CD4-positive, alpha-beta T cell treated with Interleukin-2 at 100 ng/mL for 4 hours (primary cell): ENCODE measurements at places on chromosomes 6 and 20.

DNA sequence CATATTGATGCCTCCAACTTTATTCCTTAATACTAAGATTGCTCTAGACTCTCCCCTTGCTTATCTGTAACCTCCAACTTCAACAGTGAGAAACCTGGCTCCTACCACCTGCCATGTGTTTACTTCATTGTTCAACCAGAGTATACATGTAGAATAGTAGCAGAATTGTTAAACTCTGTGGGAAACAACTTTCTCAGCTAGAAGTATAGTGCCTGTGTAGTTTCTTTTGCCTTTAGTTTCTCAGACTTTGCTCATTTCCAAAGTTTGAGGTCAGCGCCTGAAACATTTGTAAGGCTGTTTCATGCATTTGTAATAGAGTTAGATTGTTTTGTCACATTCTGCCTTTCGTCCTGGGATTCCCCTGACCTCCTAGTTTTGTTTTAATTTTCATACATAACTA lies 34.9 kb upstream of the HECA start:
- no peak for DNase-seq

- no peak for DNase-seq
These were observed 610.6 kb downstream of the HDGFL1 start for GRCh38 chr6:23179994-23180393.

DNA sequence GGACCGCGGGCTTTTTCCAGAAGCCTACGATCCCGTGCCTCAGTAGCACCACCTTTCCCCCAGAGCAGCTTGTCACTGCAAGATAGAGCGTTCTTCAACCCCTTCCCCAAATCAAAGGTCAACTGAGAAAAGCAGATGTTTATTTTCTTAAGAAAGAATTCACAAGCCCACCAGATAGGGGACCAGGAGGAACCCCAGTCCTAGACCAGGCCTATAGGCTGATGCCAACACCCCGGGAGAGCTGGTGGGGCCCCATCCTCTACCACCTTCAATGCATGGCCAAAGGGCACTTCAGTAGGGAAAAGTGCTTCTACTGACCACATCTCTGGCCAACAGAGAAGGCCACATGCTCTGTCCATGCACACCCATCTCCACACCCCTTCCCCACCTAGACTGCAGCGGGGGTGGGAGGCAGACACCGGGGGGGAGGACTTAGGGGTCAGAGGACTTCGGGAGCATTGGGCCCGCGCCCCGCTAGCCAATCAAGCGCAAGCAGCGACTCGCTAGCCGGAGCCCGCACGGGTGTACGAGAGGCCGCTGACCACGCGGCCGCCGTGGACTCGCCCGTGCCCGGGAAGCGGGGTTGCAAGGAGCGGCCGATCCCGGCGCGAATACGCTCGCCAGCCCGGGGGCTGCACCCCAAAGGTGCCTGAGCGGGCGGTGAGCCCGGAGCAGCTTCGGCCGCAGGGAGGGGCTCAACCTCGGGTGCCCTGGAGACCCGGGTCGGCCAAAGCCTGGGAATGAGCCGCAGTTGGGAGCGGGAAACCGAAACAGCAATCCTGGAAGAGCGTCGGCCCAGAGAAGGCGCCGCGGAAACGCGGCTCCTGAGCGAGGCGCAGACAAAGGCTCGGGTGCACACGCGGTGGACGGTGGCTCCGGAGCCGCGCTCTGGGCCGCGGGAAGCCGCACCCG lies 2.8 kb downstream of the PDE10A start:
- no peak for DNase-seq

DNA sequence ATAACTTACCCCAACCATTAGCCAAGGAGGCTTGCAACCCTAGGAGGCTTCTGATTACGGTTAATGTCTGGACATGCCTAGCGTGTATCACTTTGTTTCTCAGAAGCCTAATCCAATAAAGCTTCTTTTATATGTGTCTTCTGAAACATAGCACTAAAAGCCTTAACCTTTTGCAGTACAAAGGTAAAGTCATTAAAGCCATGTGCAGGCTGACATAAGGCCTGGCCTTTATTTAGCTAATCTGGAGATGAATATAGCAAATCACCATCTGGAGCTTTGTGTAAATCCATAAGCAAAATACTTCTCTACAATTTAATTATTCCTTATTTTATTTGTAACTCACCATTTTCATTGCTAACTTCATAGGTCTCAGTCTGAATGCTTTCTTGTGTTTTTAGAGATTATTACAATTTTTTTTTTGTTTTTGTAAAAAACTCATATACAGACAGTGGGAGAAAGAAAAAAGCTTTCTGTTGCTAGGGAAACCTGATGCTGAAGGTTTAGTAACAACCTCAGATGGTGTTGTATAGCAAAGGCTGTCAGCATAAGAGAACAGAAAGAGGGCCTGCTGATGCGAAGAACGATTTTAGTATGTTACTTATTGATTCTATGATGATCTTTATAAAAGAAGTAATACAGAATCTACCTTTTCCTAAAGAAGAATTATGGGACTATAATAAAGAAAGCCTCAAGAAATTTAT lies at the start of gene EYS:
TSS of gene EYS (minus strand) at position 101 of the 701 bp plus-strand sequence. CDS start 211,816 bp downstream, outside the sequence.
- no peak for DNase-seq

DNA sequence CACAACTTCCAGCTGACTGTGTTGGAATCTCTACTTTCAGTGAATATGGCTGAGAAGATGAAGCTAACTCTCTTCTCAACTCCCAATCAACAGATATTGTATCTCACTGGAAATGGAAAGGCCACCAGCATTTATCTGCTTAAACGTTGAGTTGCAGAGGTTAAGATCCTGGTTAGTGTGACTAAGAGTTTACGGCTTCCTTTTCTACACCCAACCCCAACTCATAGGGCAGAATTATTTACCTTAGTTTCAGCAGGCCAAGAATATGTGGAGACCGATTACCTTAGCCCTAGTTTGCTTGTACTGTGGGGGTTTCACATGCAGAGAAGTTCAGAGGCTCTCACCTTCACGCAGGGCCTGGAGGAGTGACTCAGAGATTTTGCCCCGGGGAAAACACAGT lies 1026.6 kb downstream of the EYS start:
- no peak for DNase-seq

DNA sequence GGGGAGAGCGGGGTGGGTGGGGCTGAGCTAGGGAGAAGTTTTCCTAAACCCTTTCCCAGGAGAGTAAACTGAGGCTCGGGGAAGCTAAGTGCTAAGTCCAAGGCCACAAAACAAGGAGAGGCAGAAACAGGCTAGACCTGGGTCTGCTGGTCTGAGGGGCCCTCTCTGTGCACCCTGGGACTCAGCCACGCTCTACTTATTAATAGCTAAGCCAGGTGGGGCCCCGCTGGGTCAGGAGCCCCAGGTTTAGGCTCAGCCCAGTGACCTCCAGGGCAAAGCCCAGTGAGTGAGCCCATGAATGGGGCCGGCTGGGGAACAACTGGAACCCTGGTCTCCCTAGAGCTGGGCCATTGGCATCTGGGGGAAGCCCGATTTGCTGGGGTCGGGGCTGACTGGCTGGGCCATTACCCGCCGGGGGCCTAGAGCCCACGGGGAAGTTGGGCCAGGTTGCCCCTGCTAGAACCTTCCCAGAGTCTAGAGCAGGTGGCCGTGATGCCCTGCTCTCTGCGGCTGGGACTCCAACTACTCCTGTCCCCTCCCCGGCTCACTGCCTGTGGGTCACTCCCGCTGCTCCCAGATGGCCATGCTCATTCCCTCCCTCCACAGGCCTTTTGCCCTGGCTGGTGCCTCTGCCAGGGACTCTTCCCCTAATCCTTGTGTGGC lies 24.1 kb upstream of the NOL4L start:
- no peak for DNase-seq

- no peak for DNase-seq
These were observed 8.7 kb upstream of the FANCE start for GRCh38 chr6:35443341-35444030.

- no peak for DNase-seq
These were observed 89.8 kb downstream of the ARHGAP18 start for GRCh38 chr6:129620234-129620610.

GRCh38 chr6:68975064-68975463 lies 340.0 kb downstream of the ADGRB3 start:
- DNase-seq, result no peak

DNA sequence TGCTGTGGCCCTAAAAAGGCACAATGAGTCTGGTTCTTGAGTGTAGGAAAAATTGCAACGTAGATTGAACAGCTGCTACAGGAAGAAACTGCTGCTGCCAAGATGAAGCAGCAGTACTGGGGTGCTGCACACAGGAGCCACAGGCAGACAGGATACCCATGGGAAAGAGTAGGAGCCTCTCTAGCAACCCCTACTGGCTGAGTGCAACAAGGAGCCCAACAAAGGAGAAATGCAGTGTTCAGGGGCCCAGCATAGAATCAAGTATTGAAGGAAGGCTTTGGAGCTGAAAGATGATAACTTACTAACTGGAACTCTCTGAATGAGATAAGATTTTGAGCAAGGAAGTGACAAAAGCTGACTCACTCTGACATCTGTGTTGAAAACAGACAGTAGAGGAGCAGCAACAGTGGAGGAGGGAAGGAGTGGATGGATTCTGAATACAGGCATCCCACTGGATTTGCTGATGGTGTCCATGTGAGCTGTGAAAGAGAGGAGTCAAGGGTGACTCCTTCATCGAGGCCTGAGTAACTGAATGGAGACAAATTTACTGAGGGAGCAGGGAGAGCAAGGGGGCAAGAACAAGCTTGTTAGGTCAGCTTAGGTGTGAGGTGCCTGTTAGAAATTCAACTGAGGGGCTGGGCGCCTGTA lies 534.7 kb upstream of the JARID2 start:
- peak; percentile 39 for DNase-seq

DNA sequence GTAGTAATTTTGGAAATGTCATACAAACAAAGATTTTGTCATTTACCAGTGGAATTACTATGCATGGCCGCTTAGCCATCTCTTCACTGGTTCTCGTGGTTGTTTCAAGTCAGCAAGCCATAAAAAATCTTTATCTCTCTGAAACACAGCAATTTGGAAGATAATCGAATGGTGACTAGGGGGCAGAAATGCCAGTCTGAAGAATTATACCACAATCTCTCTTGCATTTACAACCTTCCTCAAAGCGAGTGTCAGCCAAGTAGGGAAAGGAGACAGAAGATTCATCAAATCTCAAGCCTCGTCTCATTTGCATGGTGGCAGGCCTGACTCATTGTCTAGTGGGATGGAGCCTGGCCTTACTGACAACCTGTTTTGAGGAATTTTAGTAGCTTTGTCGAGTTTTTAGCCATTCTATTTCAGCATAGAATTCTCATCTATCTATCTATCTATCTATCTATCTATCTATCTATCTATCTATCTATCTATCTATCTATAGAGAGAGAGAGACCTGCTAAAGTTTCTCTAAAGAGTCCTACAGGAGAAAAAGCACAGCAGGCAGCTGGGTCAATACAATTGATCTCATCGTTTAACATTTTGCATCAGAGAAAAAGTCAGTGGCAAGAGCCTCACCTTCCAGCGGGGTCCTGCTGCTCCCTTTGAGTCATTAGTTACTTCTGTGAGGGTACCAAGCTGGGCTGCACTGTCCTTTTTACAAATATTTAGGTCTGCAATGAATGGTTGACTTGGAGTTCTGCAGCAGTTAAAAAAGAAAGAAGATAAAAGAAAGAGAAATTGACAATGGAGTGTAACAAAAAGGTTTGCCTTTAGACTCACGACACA lies 572.8 kb downstream of the TFAP2A start:
- no peak for DNase-seq

- DNase-seq, result peak; percentile 11
These were observed at the start of gene ANKRD60 for GRCh38 chr20:58228484-58229197. Gene ANKRD60 (minus strand): TSS chr20:58228653. CDS start chr20:58228653, 0 bp downstream.

- no peak for DNase-seq
These were observed 289.6 kb downstream of the PREX1 start for GRCh38 chr20:48538058-48538825.

- DNase-seq, result peak; percentile 65
These were observed 74.4 kb upstream of the FOXC1 start for GRCh38 chr6:1535295-1535694.

GRCh38 chr20:37686762-37687477 lies 6.9 kb upstream of the CTNNBL1 start:
- DNase-seq, result no peak

- peak; percentile 77 for DNase-seq
These were observed 7.6 kb upstream of the TAAR9 start for GRCh38 chr6:132530293-132530974.

GRCh38 chr6:167526465-167527368 lies 201.8 kb downstream of the TTLL2 start:
- DNase-seq, result no peak

- no peak for DNase-seq
These were observed 36.1 kb downstream of the KIF16B start for GRCh38 chr20:16537025-16537665.

GRCh38 chr20:61204206-61204605 lies 47.9 kb upstream of the CDH4 start:
- DNase-seq, result no peak

- no peak for DNase-seq
These were observed 723.2 kb downstream of the EPM2A start for GRCh38 chr6:145012039-145012662.

- no peak for DNase-seq
These were observed 80.3 kb upstream of the HMGCLL1 start for GRCh38 chr6:55659304-55659703.

DNA sequence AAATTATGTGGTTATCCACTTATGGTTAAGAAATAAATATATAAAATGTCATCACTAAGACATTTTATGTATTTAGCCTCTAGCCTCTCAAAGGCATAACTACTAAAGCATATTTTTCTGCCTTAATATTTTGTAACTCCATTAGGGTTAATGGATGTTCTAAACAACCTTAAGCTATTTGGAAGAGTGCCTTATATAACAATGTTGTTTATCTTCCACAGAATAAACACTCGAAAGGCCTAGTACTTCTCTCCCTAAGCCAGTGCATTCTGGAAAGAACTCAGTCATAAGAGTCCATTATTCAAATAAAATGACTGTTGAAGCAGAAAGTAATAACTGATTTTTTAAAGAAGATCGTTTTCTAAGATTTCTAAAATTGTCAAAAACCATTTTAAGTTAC lies 15.0 kb upstream of the PRIM2 start:
- DNase-seq, result no peak

DNA sequence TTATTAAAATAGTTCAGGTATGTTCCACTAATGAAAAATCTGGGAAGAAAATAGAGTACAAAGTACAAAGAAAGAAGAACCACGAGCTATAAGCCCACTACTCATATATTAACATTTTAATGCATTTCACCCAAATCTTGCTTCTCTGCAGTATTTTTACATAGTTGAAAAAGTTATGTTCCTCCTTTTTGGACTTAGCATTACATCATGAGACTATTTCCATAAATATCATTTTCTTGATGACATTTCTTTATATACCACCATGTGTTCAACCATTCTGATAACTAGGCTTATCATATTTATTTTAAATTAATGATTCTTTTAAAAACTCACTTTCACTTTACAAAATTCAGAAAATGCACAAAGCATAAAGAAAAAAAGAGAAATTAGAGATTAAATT lies 3.0 kb downstream of the IPCEF1 start:
- no peak for DNase-seq

DNA sequence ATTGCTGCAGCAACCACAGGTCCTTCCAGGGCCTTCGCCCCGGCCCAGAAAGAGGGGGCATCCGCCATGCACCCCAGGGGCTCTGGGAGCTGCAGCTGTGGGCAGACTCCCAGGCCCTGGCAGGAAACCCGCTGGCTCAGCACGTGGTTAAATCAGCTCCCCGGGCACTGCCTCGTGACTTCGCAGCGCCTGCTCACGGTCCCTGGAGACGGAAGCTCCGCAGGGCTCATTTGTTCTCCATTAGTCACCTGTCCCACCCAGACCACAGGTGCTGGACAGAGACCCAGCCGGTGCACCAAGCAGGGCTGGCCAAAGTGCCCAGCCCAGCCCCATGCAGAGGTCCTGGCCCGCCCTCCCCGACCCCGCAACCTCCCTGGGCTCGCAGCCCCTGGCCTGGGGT lies 14.7 kb downstream of the KCNQ2 start:
- DNase-seq, result no peak
